ENCODE measurements at places on chromosomes 11 and 22.

GRCh38 chr22:49728570-49729271 lies 99.0 kb downstream of the BRD1 start:
- no peak for DNase-seq

GRCh38 chr11:87304412-87304811 lies 266.7 kb downstream of the TMEM135 start:
- no peak for DNase-seq

- no peak for DNase-seq
Observed at GRCh38 chr11:116644201-116644940, 128.4 kb downstream of the BUD13 start.

GRCh38 chr11:24793479-24793878 lies 296.6 kb downstream of the LUZP2 start:
- no peak for DNase-seq

DNA sequence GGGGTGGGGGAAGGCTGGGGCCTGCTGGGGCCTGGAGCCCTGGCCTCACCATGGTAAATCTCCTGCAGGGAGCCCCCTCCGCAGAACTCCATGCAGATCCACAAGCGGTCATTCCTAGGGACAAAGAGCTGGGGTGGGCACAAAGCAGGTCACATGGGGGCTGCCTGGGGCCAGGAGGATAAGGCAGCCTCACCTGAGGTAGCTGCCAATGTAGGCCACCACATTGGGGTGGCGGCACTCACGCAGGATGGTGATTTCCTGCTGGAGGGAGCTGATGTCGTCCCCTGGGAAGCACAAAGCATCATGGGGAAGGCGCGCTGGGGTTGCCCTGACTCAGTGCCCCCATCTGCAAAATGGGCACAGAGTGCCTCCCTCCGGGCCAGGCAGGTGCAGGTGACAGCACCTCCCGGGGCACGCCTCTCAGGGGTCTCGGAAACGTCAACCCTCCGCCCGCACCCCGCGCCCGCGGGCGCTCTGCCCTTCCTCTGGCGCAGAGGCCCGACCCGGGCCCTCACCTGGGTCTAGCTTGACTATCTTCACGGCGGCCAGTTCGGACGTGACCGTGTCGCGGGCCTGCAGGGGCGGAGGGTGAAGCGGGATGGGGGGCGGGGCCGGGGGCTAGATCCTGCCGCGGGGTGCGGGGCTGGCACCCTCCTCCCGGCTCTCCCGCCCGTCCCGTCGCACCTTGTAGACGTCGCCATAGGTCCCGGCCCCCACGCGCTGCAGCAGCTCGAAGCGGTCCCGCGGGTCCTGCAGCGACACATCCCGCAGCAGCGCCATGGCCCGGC lies 450 bp downstream of the MAP4K2 start:
- DNase-seq: no peak

GRCh38 chr11:70630816-70631623 lies 232.7 kb downstream of the CTTN start:
- DNase-seq: no peak

- no peak for DNase-seq
Observed at GRCh38 chr22:42902875-42903510, 45.9 kb upstream of the ARFGAP3 start.

Measured in SHP77 treated with DMSO at 0.1 percent for 48 hours (cell line).